Neural progenitor cell (in vitro differentiated cells): ENCODE measurements at places on chromosomes 4 and X. TPM values are rescaled to one million over a fixed set of nuclear protein-coding genes. Genes with fewer than 3 reads are reported as not detected.
A peak's percentile ranks its signal among the peaks of the same experiment; 100 is the strongest.

OPRPN gene
- not detected in 2 replicates for total RNA-seq

DNA sequence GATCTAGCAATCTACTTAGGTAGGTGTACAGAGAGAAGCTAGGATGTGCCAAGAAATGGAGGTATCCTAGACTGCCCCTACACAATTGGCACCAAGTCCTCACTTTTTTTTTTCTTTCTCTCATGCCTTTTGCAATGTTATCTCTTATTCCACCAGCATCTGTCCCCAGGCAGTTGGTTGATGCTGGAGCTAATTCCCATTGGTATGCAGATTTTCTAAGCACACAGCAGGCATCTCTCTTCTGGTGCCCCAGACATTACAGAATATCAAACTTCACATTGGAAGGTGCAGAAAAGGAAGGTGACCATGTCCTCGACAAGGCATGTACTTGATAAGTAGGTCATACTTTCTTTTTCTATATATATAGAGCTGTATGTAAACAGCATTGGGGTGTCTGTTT is 21.6 kb downstream of the LUZP4 start:
- peak; percentile 70 for DNase-seq
- peaks cover 4% of the 10 kb centered on the region for H3K27me3 ChIP-seq
- no peak overlapping the region for H3K27ac ChIP-seq
- no peaks in the 10 kb centered on the region for H3K36me3 ChIP-seq

DNA sequence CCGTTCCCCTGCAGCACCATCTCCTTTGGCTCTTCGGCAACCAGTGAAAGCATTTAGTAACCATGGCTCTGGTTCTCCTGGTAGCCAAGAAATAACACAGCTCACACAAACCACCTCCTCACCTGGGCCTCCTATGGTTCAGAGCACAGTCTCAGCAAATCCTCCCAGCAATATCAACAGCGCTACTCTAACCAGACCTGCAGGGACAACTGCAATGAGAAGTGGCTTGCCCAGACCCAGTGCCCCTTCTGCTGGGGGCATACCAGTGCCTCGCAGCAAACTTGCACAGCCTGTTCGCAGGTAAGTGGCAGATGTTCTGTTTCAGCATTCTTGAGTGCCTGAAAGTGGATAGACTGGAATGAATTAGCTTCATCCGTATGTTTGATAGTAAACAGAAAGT is 63.0 kb upstream of the SLC10A4 start:
- H3K27ac ChIP-seq, result peak overlapping the region; percentile 34
- no peak for DNase-seq
- H3K36me3 ChIP-seq, result no peaks in the 10 kb centered on the region
- no peaks in the 10 kb centered on the region for H3K27me3 ChIP-seq

MAGEB18 gene
- not detected in 2 replicates for total RNA-seq

DNA sequence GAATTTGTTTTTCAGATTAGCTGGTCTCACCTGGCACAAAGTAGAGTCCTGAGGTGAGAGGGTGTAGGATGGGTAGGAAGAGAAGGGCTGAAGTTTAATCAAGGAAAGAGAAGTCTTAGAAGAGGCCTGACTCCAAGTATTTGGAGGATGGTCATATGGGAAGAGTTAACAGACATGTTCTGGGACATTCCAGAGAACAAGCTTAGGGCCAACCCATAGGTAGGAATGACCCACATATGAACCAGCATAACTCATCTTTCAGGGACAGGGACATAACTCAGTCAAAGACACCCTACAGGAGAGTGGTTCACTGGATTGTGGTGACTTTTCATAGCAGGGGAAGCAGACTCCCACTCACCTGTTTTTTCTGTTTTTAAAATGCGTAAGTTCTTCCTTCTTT is 27.9 kb upstream of the ANXA5 start:
- no peak overlapping the region for H3K27ac ChIP-seq
- no peaks in the 10 kb centered on the region for H3K27me3 ChIP-seq
- H3K4me1 ChIP-seq, result no peaks in the 10 kb centered on the region

KLHL13 gene
- 22.1 and 22.6 TPM in 2 replicates for total RNA-seq

DNA sequence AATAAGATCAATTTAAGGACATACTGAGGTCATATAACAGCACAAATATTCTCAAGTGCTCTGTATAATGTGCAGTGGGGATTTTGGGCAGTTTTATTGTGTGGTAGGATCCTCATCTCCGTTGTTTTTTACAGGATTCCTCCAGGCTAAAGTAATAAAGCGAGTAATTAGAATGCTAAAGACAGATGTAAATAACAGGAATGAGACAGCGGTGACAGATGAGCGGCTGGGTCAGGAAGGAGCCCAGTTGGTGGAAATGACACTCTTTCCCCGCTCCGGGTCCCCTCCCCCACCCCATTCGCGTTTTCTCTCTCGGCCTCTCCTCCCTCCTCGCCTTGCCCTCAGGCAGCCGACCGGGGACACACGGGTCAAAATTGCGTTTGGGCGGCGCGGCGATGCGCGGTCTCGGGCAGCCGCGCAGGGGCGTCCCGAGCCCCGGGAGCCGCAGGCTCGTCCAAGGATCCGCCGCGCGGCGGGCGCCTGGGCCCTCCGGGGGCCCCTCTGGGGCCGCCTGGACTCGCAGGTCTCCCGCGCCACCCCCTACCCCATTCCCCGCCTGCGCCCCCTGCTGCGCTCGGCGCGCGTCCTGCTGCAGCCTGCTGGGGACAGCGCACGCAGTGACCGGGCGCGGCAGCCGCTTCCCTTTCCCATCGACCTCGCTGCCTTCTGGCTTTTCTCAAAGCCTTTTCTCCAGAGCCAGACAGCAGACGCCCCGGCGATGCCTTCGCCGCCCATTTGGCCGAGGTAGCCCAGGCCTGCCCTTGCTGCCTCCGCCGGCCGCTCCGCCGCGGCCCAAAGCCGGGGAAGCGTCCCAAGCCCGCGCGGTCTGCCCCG is 16.2 kb downstream of the POU4F2 start:
- H3K27me3 ChIP-seq, result peaks cover 100% of the 10 kb centered on the region
- H3K4me1 ChIP-seq, result peaks cover 7% of the 10 kb centered on the region
- H3K27ac ChIP-seq, result no peak overlapping the region

GRCh38 chr4:45275862-45276261 is 549.5 kb upstream of the GNPDA2 start:
- H3K4me1 ChIP-seq, result no peaks in the 10 kb centered on the region
- H3K4me3 ChIP-seq, result no peak overlapping the region
- no peak overlapping the region for H3K27ac ChIP-seq
- no peaks in the 10 kb centered on the region for H3K36me3 ChIP-seq

GRCh38 chr4:99679204-99679603 is 21.6 kb upstream of the C4orf54 start:
- H3K4me1 ChIP-seq, result no peaks in the 10 kb centered on the region
- no peaks in the 10 kb centered on the region for H3K36me3 ChIP-seq
- DNase-seq, result no peak

DNA sequence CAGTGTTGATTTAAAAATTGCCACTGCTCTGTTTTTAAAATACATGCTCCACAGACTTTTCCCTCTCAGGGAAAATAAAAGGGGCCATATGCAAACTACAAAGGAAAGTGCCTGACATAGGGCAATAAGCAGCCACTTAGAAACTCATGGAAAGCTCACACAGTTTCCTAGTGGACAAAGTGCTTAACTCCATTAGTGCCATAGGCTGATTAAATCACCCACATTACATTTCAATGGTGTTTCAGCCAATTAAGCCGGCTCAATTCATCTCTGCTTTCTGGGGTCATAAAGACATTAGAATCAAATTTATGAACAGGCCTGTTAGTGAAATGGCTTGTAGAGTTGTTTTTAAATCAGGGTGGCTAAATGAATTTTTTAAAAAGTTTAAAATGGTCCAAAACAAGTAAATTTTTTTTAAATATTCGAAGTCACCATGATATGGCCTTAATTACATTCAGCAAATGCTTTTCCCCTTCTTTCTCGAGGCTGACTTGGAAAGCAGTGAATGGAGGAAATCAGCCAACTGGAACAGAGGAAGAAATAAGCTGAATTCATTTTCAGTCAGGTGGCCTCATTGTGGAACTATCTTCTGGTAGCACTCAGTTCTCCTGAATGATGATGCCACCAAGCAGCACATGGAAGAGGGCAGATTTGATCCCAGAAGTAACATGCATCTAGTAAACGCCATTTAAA is 2305.1 kb upstream of the AGA start:
- peak; percentile 6 for DNase-seq
- no peaks in the 10 kb centered on the region for H3K27me3 ChIP-seq
- H3K36me3 ChIP-seq, result no peaks in the 10 kb centered on the region
- no peak overlapping the region for H3K27ac ChIP-seq
- H3K4me3 ChIP-seq, result no peak overlapping the region

HTR2C gene
- 1.4 and 1.7 TPM in 2 replicates for total RNA-seq

GRCh38 chr4:174707051-174707676 is 121.9 kb downstream of the GLRA3 start:
- DNase-seq, result no peak
- H3K36me3 ChIP-seq, result no peaks in the 10 kb centered on the region
- no peaks in the 10 kb centered on the region for H3K4me1 ChIP-seq
- no peak overlapping the region for H3K27ac ChIP-seq

DNA sequence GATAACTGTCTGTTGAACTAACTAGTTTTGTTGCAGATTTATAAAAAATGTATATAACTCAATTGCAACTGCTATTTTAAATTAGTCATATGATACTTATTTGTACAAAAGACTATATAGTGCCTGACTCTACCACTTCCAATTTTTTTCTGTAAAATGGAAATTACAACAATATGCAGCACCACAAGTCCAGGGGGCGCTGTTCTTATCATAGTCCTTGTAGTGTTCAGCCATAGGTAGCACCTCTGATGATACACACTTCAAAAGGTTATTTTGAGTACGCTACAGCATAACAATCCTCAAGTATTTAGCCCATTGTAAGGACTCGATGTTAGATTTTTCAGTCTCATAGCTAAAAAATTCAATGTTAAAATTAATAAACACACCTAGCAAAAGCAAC is 174.9 kb downstream of the CORIN start:
- no peaks in the 10 kb centered on the region for H3K27me3 ChIP-seq
- peak; percentile 42 for DNase-seq
- H3K27ac ChIP-seq, result no peak overlapping the region
- H3K36me3 ChIP-seq, result no peaks in the 10 kb centered on the region

DNA sequence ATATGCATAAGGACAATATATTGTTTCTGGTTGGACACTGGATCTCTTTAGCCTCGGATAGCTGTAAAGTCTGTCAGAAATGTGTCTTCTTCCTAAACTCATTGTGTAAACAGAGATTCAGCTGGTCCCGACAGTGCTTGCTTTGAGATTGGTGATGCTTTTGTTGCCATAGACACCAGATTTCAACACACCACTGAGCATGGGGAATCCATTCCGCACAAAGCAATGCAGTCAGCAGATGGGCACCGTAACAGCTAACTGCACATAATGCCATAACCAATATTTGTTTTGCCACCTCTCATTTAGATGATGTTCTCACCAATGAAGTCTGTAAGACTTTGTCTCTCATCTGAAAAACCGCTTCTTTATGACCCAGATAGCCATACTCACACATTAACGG is 33.3 kb upstream of the FAM47C start:
- no peak overlapping the region for H3K4me3 ChIP-seq
- H3K4me1 ChIP-seq, result no peaks in the 10 kb centered on the region
- no peaks in the 10 kb centered on the region for H3K27me3 ChIP-seq
- peak; percentile 19 for DNase-seq
- no peaks in the 10 kb centered on the region for H3K36me3 ChIP-seq

PSAPL1 gene
- total RNA-seq, result 0.06 TPM in 1 of 2 replicates, not detected in the other

GRCh38 chr4:167233685-167234315 is 494 bp downstream of the SPOCK3 start:
- peak; percentile 52 for DNase-seq
- H3K27ac ChIP-seq, result no peak overlapping the region
- no peaks in the 10 kb centered on the region for H3K36me3 ChIP-seq
- no peaks in the 10 kb centered on the region for H3K4me1 ChIP-seq
- peak overlapping the region; percentile 69 for H3K4me3 ChIP-seq

DNA sequence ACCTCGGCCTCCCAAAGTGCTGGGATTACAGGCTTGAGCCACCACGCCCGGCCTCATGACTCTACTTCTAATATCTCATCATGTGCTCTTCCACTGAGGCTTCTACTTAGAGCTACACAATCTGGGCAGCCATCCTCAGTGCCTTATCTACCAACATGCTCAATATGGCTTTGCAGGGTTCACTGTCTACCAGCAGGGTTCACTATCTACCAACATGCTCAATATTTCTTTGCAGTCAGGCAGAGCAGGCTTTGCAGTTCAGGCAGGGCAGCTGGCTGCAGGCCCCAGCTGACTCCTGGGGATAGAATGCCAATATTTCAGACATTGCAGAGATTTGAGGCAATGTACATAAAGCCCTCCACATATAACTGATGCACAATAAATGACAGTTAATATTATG is 47.5 kb downstream of the PKD2 start:
- H3K4me3 ChIP-seq, result no peak overlapping the region
- peak; percentile 60 for DNase-seq
- H3K27me3 ChIP-seq, result no peaks in the 10 kb centered on the region
- peaks cover 26% of the 10 kb centered on the region for H3K36me3 ChIP-seq
- H3K27ac ChIP-seq, result no peak overlapping the region

- H3K27ac ChIP-seq, result no peak overlapping the region
- no peak for DNase-seq
- H3K4me3 ChIP-seq, result no peak overlapping the region
- no peaks in the 10 kb centered on the region for H3K27me3 ChIP-seq
Observed at GRCh38 chrX:76127341-76127740, 45.5 kb upstream of the PBDC1 start.

POU4F2 gene
- not detected in 2 replicates for total RNA-seq

- H3K36me3 ChIP-seq, result no peaks in the 10 kb centered on the region
Observed at GRCh38 chrX:68045008-68045577, 388.2 kb downstream of the OPHN1 start.

GRCh38 chrX:54411732-54412131 is 28.5 kb upstream of the TSR2 start:
- no peak for DNase-seq
- H3K36me3 ChIP-seq, result no peaks in the 10 kb centered on the region
- H3K27ac ChIP-seq, result no peak overlapping the region
- H3K4me1 ChIP-seq, result peaks cover 5% of the 10 kb centered on the region

- H3K4me3 ChIP-seq, result no peak overlapping the region
- H3K27ac ChIP-seq, result no peak overlapping the region
- no peaks in the 10 kb centered on the region for H3K4me1 ChIP-seq
- H3K36me3 ChIP-seq, result no peaks in the 10 kb centered on the region
- H3K27me3 ChIP-seq, result no peaks in the 10 kb centered on the region
- DNase-seq, result no peak
Observed at GRCh38 chr4:102586002-102586643, 85.0 kb downstream of the NFKB1 start.

TRIM61 gene
- total RNA-seq, result not detected in 2 replicates

DNA sequence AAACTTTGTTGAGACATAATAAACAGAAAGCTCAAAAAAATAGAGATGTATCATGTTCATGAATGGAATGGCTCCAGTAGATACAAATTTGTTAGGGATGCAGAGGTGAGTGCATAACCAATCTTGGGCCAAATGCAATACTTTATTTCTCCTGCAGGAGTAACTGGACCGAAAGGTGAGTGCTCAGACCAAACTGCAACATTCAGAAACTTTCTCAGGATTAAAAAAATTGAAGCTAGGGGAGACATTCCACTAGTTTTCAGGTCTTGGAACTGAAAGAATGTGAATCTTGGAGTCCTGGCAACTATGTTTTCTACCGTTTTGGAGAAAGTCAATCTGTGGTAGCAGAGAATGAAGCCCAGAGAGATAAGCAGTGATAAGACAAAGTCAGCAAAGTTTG is 21.2 kb upstream of the LCORL start:
- H3K27me3 ChIP-seq, result no peaks in the 10 kb centered on the region
- H3K4me3 ChIP-seq, result no peak overlapping the region
- peaks cover 2% of the 10 kb centered on the region for H3K4me1 ChIP-seq

- H3K27me3 ChIP-seq, result no peaks in the 10 kb centered on the region
- no peak overlapping the region for H3K4me3 ChIP-seq
- no peaks in the 10 kb centered on the region for H3K36me3 ChIP-seq
- H3K4me1 ChIP-seq, result no peaks in the 10 kb centered on the region
Observed at GRCh38 chr4:126627255-126627654, 1005.5 kb upstream of the INTU start.

GRCh38 chr4:24570574-24571236 is 13.6 kb downstream of the DHX15 start:
- H3K27ac ChIP-seq, result no peak overlapping the region
- DNase-seq, result no peak
- H3K4me1 ChIP-seq, result no peaks in the 10 kb centered on the region
- H3K4me3 ChIP-seq, result no peak overlapping the region
